LNCaP clone FGC (cell line): ENCODE measurements at places on chromosomes 1 and 21.

DNA sequence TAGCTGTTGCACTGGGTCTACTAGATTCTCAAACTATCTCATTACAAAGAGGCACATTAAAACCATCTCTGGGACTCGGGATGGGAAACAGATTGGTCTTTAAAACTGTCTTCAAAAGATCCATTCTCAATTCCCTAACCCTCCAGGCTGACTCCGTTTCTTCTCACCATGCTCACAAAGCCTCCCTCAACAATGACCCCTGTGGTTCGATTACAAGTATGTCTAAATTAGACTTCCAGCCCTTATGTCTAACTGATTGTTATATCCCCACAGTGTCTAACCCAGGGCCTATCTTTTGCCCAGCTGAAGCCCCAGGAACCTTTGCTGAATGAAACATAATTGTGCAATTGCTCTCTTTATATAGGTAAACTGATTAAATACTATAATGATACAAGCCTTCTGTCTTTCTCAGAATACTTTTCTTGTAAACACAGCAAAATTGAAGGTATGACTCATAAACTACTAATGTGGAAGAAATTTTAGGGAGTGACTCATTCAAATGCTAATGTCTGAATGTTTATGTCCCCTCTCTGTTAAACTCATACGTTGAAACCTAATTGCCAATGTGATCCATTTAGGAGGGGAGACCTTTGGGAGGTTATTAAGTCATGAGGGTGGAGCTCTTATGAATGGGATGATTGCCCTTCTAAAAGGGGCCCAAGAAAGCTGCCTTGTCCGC, 65.6 kb upstream of the DAB1 start:
- DNase-seq: no peak

DNA sequence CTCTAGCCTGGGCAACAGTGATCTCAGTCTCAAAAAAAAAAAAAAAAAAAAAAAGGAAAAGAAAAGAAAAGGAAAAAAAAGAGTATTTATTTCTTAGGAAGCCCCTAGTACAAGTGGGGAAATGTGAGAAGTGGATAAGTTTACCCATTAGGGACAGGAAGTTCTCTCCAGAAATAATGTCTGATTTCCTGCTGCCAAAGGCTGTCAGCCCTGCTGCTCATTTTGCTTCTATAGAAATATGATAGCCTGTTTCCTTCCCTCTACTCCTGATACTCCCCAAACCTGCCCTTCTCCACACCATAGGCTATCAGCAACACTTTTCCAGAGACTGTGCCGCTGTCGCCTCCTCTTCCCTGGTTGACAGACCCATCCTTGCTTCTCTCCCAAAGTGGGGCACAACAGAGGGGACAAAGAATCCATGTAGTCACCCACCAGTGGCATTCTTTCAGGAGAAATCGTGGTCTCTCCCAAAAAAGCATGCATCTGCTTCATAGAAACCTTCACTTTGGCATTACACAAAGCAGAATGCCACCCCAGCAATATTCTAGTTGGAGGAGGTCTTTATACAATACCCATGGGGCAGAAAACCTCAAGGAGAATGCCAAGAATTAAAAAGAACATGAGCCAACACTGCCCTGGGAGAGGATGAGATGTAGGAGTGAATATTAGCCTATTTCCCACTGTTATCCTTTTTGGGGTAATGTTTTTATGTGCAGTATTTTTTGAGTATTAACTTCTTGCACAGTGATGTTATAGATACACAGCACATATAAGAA, 166.3 kb upstream of the NR5A2 start:
- DNase-seq: no peak

DNA sequence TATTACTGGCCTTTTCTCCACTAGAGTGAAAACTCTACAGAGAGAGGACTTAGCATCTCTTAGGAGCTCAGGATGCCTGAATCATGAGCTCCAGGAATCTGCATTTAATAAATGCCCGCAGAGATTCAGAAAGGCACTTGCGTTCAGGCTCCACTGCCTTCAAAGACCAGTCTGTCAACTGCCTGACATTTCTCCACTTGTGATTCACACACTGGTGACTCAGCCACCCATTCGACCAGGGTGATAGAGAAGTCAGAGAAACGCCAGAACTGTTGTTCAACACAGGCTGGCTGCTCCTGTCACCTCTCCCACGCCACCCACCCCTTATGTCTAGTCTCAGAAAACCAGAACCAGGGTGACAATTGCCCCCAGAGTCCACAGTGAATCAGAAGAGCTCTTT, 26.9 kb upstream of the LBR start:
- no peak for DNase-seq

DNA sequence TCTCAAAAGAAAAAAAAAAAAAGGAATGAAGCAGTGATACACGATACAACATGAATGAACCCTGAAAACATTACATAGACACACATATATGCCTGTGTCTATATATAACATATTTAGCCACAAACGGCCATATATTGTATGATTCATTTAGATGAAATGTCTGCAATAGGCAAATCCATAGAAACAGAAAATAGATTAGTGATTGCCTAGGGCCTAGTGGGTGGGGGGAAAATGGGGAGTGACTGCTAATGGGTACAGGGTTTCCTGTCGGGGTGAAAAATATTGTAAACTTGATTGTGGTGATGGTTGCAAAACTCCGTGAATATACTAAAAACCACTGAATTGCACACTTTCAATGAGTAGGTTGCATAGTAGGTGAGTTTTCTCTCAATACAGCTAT, 6.0 kb upstream of the H6PD start:
- DNase-seq: no peak

DNA sequence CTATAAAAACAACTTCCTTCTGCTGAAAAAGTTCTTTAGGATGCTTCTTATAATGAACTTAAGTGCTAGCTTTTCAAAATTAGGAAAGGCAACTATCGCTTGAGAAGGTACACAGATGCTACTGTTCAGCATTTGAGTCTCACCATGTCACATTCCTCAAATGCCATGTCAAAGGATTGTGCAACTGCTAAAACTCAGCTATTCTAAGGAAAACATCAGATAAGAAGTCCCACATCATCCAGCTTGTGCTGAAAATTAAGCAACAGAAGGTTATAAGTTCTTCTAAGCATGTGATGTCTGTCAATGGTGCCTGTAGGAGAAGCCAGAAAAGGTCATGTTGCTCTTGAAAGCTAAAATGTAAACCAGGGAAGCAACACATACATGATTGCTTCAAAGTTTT, 36.5 kb downstream of the MCOLN2 start:
- DNase-seq: no peak

- DNase-seq: no peak
Observed at GRCh38 chr1:98766255-98766654, 104.7 kb downstream of the SNX7 start.

- DNase-seq: no peak
Observed at GRCh38 chr1:89990976-89991831, 3.7 kb upstream of the ZNF326 start.

GRCh38 chr1:107342768-107343167, 201.9 kb downstream of the NTNG1 start:
- DNase-seq: no peak

- no peak for DNase-seq
Observed at GRCh38 chr1:81760477-81761097, 40.1 kb upstream of the ADGRL2 start.

GRCh38 chr1:63042278-63042677, 258.3 kb downstream of the ATG4C start:
- DNase-seq: no peak

- DNase-seq: no peak
Observed at GRCh38 chr1:203589171-203589570, 37.5 kb upstream of the ATP2B4 start.

- DNase-seq: no peak
Observed at GRCh38 chr1:150568594-150568966, 10.8 kb downstream of the MCL1 start.

DNA sequence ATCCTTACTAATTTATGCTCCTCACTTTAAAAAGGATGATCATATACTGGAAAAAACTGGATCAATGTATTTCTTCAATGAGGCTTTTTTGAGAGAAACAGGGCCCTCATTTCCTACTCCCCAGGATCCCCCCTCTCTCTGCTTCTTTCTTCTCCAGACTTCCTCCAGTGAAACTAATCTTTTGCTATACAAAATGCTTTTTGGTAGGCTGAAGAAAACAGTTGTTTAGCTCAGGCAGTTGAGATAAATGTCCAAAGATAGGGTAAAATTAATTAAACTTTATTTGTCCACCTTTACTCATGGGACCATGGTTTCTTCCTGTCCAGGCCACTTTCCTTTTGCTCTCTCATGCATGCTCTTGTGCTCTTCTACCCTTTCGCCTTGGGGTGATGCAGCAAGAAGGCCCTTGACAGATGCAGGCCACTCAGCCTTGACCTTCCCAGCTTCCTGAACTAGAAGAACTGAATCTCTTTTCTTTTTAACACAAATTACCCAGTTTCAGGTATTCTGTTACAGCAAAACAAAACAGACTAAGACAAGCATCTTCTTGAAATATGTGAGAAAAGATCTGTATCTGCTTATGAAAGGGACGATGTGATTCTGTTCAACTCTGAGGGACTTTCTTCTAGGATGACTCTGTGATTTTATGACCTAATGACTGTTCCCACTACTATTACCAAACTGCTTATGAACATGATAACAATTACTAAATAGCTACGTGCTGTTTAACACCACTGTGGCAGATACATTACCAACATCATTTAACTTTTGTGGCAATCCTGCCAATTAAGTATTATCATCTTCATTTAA, 63.7 kb downstream of the NVL start:
- DNase-seq: no peak
